ENCODE measurements at places on chromosomes 4 and X. TPM values are rescaled to one million over a fixed set of nuclear protein-coding genes. Genes with fewer than 3 reads are reported as not detected.

DNA sequence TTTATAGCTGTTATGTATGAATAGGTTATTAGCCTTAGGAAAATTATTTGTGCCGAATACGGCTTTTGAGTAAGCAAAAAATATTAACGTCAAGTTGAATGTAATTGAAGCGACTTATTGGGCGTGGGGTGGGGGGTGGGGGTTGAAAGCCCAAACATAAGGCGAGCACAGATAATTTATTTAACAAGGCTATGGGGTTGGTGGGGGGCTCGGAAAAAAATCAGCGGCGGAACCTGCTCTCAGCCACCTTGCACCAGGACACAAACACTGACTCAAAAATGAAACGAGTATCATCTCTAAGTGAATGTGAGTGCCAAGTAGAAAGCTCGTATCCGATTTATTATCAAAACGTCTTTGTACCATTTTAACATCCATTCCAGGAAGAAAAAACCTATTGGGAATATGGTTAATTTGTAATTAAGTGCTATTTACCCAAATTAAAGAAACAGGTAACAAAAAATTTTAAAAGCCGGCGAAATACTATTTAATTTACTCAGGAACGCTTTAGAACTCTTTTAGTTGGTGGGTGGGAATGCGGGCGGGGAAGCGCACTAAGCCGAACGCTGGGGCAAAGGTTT lies 902 bp upstream of the LARP1B start:
- no peak for DNase-seq

The NUDT10 gene
- total RNA-seq: 18.3 TPM

The SHROOM2 gene
- total RNA-seq: 10.3 TPM

The CXorf65 gene
- total RNA-seq: not detected

Measured in neural crest cell (in vitro differentiated cells).